GM23248 (cell line): ENCODE measurements at places on chromosomes 4 and X. TPM values are rescaled to one million over a fixed set of nuclear protein-coding genes. Genes with fewer than 3 reads are reported as not detected.

The GATA1 gene
- polyA plus RNA-seq: not detected in 2 replicates

DNA sequence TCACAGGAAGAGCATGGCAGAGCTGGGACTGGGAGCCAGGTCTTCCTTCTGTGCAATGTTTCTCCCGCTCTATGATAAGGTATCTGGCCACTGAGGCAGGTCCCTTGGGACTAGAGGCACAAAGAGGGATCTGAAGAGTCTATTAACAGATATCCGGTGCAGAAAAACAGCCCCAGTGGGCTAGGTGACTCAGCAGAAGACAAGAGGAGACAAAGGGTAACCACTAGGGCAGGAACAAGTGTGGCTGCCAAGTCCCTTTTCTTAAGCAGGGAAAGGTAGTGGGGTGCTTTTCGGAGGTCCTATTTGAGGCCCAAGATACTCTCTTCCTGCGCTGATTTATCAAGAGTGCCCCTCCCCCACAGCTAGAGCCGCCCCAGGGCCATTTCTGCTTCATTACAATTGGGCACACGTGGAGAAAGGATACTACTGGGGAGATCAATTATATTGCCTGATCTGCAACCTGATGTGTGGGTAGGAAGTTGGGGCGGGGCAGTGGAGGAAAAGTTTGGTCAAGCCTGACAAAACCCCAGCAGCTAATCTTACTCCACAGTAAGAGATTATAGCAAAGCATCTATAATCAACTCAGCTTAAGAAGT is at the start of gene DGAT2L6:
Gene DGAT2L6 (plus strand): TSS at position 546 of the 596 bp plus-strand sequence. CDS start 100 bp downstream, outside the sequence.
- DNase-seq: no peak
- H3K27me3 ChIP-seq: no peaks in the 10 kb centered on the region
- no peak within 1 kb of the TSS for H3K27ac ChIP-seq
- no peak within 1 kb of the TSS for H3K4me3 ChIP-seq

The SLC10A4 gene
- not detected in 2 replicates for polyA plus RNA-seq

DNA sequence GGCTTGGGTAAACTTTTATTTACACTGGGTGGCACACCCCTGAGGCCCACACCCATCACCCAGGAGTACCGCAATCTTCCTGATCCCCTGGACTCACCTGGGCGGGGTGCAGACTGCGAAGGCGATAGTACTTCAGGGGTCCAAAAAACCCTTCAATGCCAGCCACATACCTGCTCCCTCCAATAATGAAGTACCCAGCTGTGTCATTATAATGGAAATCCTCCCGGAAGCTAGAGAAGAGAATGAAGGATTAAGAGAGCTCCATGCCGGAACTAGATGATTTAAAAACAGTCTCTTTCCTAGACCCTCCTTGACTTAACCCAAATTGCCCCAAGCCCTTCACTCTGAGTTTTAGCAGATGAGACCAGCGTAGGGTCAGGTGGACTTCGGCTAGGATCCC is 40.9 kb downstream of the SEL1L3 start:
- H3K27ac ChIP-seq: no peak overlapping the region
- no peaks in the 10 kb centered on the region for H3K27me3 ChIP-seq
- H3K36me3 ChIP-seq: no peaks in the 10 kb centered on the region
- DNase-seq: no peak

DNA sequence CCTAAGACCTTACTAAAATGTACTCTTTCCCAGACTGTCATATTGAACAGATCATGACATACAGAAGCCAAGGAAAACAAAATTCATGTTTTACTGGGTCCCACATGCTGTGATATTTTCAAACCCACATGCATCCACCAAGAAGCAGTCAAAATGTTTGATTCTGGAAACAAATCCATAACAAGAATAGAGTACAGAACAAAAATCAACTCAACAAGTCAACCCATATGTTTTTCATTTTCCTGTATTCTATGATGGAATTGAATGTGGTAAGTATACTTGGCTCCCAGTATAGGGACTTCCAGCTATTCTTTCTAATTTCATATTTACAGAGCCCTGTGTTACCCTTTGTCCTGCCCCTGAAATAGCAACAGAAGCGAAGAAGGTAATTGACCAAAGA is 106.8 kb downstream of the COL25A1 start:
- no peaks in the 10 kb centered on the region for H3K36me3 ChIP-seq
- no peak overlapping the region for H3K27ac ChIP-seq
- DNase-seq: no peak

DNA sequence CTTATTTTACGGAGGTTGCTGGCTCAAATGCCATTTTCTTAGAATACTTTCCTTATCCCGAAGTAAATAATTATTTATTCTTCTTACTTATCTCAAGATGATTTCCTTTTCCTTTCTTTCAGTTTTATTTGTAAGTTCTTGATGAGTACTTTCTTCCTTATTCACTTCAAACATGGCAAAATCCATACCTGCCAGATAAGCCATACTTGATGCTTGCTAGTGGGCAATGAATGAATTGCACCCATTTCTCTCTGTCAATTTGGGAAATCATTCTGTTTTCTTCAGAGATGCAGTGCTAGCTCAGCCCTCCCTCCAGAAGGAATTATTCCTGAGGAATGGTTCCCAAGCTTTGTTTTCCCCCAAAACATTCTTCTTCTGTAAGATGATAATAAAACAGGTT is 598.3 kb downstream of the SPRY1 start:
- no peaks in the 10 kb centered on the region for H3K27me3 ChIP-seq
- H3K36me3 ChIP-seq: no peaks in the 10 kb centered on the region
- no peak overlapping the region for H3K27ac ChIP-seq

DNA sequence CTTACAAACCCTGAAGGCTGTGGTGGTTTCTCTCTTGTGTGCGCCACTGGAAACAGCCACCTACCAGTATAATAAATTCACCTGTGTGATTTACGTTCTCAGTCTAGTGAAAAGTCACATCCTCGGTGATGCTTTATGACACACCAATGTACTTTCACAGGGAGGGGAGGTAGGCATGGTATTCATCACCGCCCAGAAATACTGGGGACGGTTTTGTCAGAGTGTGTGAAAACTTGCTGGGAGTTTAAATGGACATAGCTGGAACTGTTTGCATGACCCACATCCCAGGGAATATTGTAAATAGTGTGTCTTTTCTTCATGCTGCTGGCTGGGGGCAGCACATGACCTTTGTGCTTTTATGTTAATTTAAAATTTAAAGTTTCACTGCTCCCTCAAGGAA is 421.8 kb downstream of the MAPK10 start:
- H3K36me3 ChIP-seq: no peaks in the 10 kb centered on the region; the same call in none of the 2 replicates
- H3K27ac ChIP-seq: no peak overlapping the region
- peaks cover 15% of the 10 kb centered on the region; the same call in 1 of the 2 replicates for H3K4me1 ChIP-seq
- H3K27me3 ChIP-seq: no peaks in the 10 kb centered on the region
- no peak overlapping the region for H3K4me3 ChIP-seq
- no peak for DNase-seq

GRCh38 chr4:118836301-118837120 is 585 bp upstream of the SEC24D start:
- peak overlapping the region; percentile 99 for H3K4me3 ChIP-seq
- peaks cover 33% of the 10 kb centered on the region for H3K4me1 ChIP-seq
- peak; percentile 93 for DNase-seq

The SH3BP2 gene
- 19.1 and 20.9 TPM in 2 replicates for polyA plus RNA-seq

DNA sequence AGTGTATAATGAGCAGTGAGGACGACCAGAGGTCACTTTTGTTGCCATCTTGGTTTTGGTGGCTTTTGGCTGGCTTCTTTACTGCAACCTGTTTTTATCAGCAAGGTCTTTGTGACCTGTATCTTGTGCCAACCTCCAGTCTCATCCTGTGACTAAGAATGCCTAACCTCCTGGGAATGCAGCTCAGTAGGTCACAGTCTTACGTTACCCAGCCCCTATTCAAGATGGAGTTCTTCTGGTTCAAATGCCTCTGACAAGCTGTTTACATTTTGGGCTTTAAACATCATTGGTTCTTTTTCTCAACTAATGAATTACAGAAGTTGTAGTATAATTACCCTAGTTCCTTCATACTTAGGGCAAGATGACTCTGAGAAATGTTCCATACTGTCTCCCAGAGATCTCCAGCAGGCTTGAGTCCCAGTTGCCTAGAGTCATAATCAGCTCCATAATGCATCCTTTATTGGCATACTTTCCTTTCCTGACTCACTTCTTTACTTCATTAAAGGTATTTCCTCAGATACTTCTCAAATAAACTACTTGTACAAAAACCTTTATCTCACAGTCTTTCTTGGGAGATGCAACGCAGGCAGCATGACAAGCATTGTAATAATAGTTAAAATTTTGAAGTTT is 136.5 kb downstream of the KDM6A start:
- H3K36me3 ChIP-seq: no peaks in the 10 kb centered on the region
- no peak overlapping the region for H3K4me3 ChIP-seq
- H3K4me1 ChIP-seq: peaks cover 29% of the 10 kb centered on the region
- no peaks in the 10 kb centered on the region for H3K27me3 ChIP-seq

The RRH gene
- not detected in 2 replicates for polyA plus RNA-seq

DNA sequence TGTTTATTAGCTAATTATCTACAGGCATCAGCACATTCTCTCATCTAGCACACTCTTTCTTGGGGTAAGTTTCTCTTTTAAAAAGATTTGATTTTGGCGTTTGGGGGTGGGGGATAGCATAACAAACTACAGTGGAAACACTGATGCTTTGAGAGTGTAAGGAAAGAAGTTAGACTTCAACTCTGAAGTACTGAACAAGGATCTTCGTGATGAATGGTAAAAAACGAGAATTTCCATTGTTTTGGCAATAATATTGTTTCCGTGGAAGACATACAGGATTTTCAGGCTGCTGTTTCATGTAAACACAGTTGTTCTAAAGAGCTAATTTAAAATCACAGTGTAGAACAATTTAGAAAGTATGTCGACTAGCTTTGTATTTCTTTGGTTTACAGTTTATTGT is 451 bp downstream of the LPAR4 start:
- no peaks in the 10 kb centered on the region for H3K36me3 ChIP-seq
- no peaks in the 10 kb centered on the region for H3K4me1 ChIP-seq
- H3K4me3 ChIP-seq: peak overlapping the region; percentile 71
- H3K27ac ChIP-seq: no peak overlapping the region
- no peaks in the 10 kb centered on the region for H3K27me3 ChIP-seq

DNA sequence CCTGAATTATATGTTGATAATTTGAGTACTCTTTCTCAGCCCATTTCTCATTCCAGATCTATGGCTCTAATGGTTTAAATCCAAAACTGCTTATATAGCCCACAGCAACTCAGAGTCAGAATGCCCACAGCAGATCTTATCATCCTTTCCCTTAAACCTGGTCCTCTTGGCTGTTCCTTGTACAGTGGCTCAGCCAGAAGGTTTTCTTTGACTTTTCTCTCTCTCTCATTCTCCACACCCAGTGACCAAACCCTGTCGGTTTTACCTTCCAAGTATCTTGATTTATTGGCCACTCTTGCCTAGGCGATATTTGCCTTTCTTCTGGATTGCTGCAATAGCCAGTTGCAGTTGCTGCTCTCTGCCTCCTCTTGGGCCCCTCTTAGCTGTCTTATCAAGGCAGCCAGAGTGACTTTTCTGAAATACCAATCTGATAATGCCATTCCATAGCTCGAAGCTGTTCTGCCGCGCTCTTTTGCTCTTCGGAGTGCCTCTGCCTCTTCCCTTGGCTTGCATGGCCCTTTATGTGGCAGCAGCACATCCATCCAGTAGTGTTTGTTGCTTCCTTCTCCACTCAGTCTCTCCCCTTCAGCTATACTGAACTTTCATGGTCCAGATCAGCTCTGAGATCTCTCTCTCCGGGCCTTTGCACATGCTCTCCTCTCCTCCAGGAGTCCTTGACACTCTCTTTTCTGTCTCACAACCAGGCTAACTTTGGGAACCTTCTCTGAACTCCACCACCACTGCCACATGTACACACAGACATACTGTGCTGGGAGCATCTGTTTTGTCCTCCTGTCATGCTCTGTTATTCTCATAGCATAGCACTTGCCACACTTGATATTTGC is 11.8 kb downstream of the GAB1 start:
- H3K27ac ChIP-seq: no peak overlapping the region
- peaks cover 11% of the 10 kb centered on the region; the same call in 1 of the 2 replicates for H3K4me1 ChIP-seq
- no peak for DNase-seq
- no peaks in the 10 kb centered on the region for H3K36me3 ChIP-seq

DNA sequence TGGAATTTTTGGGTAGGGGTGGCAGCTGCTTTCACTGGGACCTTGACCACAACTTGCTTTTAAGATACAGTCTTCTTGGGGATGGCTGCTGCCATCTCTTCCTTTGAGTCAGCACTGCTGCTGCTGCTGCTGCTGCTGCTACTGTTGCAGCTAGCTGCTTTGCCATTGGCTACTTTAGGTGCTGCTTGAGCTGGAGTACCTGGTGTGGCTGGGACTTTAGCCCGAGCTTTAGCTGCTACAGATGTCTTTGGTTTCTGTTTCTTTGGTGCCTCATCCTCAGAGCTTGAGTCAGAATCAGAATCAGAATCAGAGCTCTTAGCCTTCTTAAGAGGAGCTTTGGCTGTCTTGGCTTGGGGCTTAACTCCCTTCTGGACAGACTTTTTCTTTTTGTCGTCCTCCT is 52.2 kb downstream of the FAM9B start:
- no peak overlapping the region for H3K4me3 ChIP-seq
- H3K27me3 ChIP-seq: no peaks in the 10 kb centered on the region
- H3K36me3 ChIP-seq: no peaks in the 10 kb centered on the region
- no peaks in the 10 kb centered on the region for H3K4me1 ChIP-seq
- H3K27ac ChIP-seq: no peak overlapping the region

GRCh38 chrX:21959362-21960051 is 19.0 kb downstream of the SMS start:
- H3K27ac ChIP-seq: no peak overlapping the region
- no peaks in the 10 kb centered on the region for H3K36me3 ChIP-seq
- peaks cover 35% of the 10 kb centered on the region for H3K4me1 ChIP-seq

DNA sequence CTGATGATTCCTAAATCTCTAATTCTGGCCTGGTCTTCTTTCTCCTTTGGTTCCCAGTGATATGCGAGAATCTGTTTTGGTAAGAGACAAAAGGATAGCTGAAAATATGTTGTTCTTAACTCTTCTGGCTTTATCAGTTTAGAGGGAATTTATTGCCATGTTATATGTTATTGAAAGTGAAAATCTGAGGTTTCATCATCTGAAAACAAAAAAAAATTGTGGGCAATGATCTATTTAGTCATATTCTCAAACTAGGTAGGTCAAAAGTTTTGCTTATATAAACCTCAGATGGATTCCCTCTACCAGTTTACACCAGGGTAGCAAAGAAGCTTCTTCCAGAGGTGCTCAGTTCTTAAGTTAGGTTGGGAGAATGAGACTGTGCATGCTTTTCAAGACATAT is 103.6 kb downstream of the ITM2A start:
- H3K27me3 ChIP-seq: no peaks in the 10 kb centered on the region
- no peak overlapping the region for H3K27ac ChIP-seq
- no peak for DNase-seq
- H3K36me3 ChIP-seq: no peaks in the 10 kb centered on the region

GRCh38 chrX:153688911-153689590 is 1.3 kb downstream of the SLC6A8 start:
- H3K4me3 ChIP-seq: peak overlapping the region; percentile 59; the same call in 1 of the 2 replicates
- peak overlapping the region; percentile 52; the same call in 1 of the 2 replicates for H3K27ac ChIP-seq
- H3K4me1 ChIP-seq: no peaks in the 10 kb centered on the region
- H3K27me3 ChIP-seq: no peaks in the 10 kb centered on the region
- DNase-seq: peak; percentile 70

The GPC3 gene
- 0.23 TPM in 1 of 2 replicates, not detected in the other for polyA plus RNA-seq

- no peaks in the 10 kb centered on the region for H3K36me3 ChIP-seq
- DNase-seq: peak; percentile 66
- H3K4me3 ChIP-seq: no peak overlapping the region
- H3K27ac ChIP-seq: no peak overlapping the region
- no peaks in the 10 kb centered on the region for H3K27me3 ChIP-seq
Observed at GRCh38 chrX:140057001-140057411, 91.7 kb upstream of the CXorf66 start.

- H3K27ac ChIP-seq: no peak overlapping the region
- H3K36me3 ChIP-seq: 0 out of 2 replicates have a peak, but pooled peaks cover 8% of the 10 kb centered on the region
- DNase-seq: no peak
- peaks cover 14% of the 10 kb centered on the region for H3K4me1 ChIP-seq
- H3K4me3 ChIP-seq: no peak overlapping the region
Observed at GRCh38 chr4:4438891-4439290, 52.0 kb downstream of the NSG1 start.
